ENCODE measurements at places on chromosomes 2 and 18. TPM values are rescaled to one million over a fixed set of nuclear protein-coding genes. Genes with fewer than 3 reads are reported as not detected.
A peak's percentile ranks its signal among the peaks of the same experiment; 100 is the strongest.

KCNF1 gene
- not detected for total RNA-seq

CRYGA gene
- total RNA-seq, result not detected

UGT1A8 gene
- not detected for total RNA-seq

UCN gene
- 1.6 TPM for total RNA-seq

G6PC2 gene
- total RNA-seq, result not detected

DNA sequence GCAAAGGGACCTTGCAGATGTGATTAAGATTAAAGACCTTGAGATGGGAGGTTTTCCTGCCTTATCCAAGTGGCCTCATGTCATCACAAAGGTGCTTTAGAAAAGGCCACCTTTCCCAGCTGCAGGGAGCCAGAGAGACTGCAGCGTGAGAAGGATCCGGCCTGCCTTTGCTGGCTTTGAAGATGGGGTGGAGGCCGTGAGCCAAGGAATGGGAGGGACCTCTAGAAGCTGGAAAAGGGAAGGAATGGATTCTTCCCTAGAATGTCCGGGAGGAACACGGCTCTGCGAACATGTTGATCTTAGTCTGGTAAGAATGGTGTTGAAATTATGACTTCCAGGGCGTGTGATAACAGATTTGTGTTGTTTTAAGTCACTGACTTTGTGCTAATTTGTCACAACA is 39.9 kb upstream of the CREG2 start:
- no peak overlapping the region for H3K4me3 ChIP-seq
- no peaks in the 10 kb centered on the region for H3K27me3 ChIP-seq
- no peaks in the 10 kb centered on the region for H3K4me1 ChIP-seq
- H3K36me3 ChIP-seq, result no peaks in the 10 kb centered on the region
- no peak for DNase-seq
- no peak overlapping the region for H3K27ac ChIP-seq

GRCh38 chr2:115369400-115369799 is 927.0 kb downstream of the DPP10 start:
- H3K4me1 ChIP-seq, result no peaks in the 10 kb centered on the region
- no peak for DNase-seq
- no peak overlapping the region for H3K4me3 ChIP-seq
- H3K36me3 ChIP-seq, result no peaks in the 10 kb centered on the region
- H3K27ac ChIP-seq, result no peak overlapping the region

GRCh38 chr18:9095297-9096006 is 7.0 kb upstream of the NDUFV2 start:
- H3K4me1 ChIP-seq, result peaks cover 54% of the 10 kb centered on the region
- peaks cover 12% of the 10 kb centered on the region for H3K36me3 ChIP-seq
- peak overlapping the region; percentile 96 for H3K27ac ChIP-seq
- no peaks in the 10 kb centered on the region for H3K27me3 ChIP-seq
- DNase-seq, result peak; percentile 71

DNA sequence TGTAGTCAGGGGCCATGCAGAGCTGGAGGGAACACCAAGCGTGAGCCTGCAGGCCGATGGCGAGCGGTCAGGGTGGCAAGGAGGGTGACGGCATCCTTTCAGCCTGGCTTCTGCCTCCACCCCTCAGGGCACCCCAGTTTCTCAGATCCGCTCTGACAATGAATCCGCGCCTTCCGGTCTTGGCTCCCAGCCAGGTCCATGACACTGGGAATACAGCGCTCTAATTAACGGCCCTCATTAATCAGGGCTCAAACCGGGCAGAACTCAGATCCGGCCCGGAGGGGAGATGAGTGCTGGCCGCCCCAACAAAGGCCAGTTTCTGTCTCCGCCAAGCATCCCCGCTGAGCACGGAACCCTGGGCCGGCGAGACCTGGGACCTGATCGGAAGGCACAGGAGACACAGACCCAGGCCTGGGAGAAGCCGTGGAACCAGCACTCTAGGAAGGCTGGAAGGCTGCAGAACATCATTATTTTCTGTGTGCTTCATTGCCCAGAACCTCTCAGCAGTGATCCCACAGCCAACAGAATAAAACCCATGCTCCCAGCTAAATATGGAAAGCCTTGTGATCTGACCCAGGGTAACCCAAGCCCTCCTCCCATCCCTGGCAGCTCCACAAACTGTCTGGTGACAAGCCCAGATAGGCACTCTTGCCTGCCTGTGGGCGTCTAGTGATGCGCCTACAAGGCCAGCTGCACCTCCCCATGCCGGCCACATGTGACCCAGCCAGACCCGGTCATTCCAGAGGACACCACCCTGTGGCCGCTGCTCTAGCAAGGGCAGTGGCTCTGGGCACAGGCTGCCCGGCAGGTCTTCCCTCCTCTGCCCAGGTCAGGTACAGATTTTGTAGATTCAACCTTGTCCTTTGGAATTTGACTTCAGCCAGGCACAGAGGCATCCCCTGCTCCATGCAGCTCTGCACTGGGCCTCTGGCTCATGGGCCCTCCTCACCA is 438.7 kb upstream of the MYT1L start:
- no peak overlapping the region for H3K4me3 ChIP-seq
- no peaks in the 10 kb centered on the region for H3K36me3 ChIP-seq
- H3K27me3 ChIP-seq, result no peaks in the 10 kb centered on the region

DNA sequence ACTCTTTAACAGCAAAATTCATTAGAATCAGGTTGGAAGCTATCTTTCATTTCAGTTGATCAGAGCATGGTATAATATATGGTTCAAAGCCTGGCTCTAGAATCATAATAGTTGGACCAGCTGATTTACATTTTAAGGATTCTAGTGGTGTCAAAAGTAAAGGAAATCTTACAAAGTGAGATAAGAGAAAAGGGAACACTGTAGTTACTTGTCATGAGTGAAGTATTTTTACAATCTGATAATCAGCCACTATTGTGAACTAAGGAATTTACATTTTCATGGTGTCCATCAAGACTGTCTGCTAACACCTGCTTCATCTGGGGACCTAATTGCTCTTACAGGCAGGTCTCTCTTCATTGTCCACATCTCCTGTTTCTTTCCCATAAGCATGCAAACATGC is 161.1 kb downstream of the SLC39A10 start:
- no peaks in the 10 kb centered on the region for H3K36me3 ChIP-seq
- no peak overlapping the region for H3K4me3 ChIP-seq
- no peaks in the 10 kb centered on the region for H3K27me3 ChIP-seq
- peaks cover 10% of the 10 kb centered on the region for H3K4me1 ChIP-seq
- no peak overlapping the region for H3K27ac ChIP-seq

- no peak for DNase-seq
- no peak overlapping the region for H3K4me3 ChIP-seq
- H3K36me3 ChIP-seq, result peaks cover 15% of the 10 kb centered on the region
- peaks cover 88% of the 10 kb centered on the region for H3K4me1 ChIP-seq
- no peaks in the 10 kb centered on the region for H3K27me3 ChIP-seq
Observed at GRCh38 chr2:207155516-207156444, 10.0 kb downstream of the KLF7 start.

Measured in activated naive CD8-positive, alpha-beta T cell treated with anti-CD3 and anti-CD28 coated beads for 36 hours (primary cell).